CD4-positive, alpha-beta T cell (primary cell): ENCODE measurements at places on chromosomes 2 and 18.

- DNase-seq = no peak
Measured at GRCh38 chr18:49032189-49032584, 81.4 kb upstream of the SMAD7 start.

GRCh38 chr2:85265304-85265703 lies 62.5 kb downstream of the TGOLN2 start:
- DNase-seq = no peak

DNA sequence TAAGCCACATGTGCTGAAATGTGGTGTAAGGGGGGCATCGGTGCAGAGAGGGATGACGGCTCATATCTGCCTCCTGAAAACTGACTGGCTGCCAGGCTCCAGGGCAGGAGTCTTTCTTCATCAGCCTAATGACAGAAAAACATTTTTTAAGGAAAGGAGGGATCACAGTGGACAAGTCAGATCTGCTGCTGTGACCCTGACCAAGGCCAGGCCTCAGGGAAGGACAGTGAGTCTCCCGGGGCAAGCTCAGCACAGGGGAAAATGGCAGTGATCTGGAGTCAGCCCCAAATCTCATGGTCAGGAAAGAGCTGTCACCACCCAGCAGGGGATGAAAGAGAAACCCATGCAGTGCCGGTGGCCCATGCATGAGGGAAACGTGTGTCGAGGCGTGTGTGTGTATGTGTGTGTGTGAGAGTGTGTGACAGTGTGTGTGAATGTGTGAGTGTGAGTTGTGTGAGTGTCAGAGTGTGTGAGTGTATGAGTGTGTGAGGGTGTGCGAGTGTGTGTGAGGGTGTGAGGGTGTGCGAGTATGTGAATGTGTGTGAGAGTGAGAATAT lies 134.5 kb downstream of the INHBB start:
- no peak for DNase-seq

DNA sequence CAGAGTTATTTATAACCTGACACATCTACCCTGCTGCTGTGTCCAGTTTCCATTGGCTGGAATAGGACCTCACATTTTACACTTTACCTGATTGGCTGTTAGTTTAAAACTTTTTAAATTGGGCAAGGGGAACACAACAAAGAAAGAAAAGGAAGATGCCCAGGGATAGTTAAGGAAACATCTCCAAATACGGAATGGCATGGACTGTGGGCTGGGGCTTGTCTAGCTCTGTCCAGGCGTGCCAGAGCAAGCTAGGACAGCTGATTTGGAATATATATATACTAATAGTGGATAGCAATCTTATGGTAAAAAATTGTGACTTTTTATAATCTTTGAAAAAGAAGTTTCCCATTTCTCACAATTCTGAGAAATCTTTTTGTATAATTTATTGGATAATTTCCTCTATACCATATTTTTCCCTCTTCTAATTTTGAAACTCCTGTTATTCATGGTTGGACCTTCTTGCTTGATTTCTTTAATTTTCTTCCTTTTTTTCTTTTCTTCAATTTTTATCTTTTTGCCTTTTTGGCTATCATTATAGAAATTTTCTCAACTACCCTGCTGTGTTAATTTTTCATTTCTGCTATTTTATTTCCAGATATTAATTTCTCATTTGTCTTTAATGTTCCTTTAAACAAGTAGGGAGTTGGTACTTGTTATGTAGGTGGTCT lies 55.9 kb downstream of the COMMD1 start:
- DNase-seq = no peak

DNA sequence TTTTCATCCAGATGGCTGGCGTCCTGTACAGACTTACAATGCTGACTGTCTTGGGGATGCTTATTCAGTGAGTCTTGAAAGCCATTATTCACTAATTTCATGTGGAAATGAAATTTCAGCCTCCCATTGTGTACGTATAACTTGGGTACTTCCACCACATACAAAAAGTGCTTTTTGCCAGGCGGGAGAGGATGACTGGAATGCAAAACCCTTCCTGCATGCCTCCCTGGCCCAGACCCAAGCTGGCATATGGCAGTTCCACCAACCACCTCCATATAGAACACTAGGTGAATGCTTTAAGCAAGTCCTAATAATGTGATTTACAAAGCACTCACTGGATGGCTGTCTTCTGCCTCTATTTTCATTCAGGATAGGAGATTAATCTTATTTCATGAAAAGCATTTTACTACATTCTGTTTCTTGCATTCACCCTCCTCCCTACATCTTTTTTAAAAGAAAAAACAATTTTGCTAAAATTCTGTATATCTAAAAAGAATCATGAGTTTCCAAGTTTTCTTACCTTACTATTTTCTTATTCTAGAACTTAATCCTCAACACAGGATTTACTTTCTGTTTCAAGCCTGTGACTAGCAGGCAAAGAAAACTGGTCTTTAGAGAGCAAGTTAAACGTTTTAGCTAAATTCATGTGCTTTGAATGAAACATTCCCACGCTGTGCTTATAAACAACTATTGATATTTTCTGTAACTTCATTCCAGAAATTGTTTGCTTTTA lies 327.6 kb downstream of the NCKAP5 start:
- DNase-seq = no peak

DNA sequence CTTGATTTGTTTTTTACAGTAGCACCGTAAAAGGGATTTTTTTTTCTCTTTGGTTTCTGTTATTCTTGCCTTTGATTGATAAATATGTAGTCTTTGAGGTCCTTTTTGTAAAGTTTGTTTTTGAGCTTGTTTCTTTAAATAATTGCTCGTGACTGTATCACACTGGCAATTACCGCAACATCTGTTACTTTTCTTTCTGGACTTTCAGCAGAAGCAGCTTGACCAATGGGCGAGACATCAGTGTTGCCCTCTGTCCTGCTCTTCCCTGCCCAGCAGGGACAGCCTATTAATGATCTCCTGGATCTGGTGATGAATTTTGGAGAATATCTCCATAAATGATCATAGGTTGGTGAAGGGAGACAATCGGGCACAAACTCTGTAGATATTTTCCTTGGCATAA lies 74.9 kb downstream of the TDRD15 start:
- no peak for DNase-seq

- DNase-seq = peak; percentile 49
Measured at GRCh38 chr2:199739413-199740110, 111.4 kb downstream of the FTCDNL1 start.

- DNase-seq = no peak
Measured at GRCh38 chr2:27806311-27807059, 35.0 kb downstream of the MRPL33 start.

DNA sequence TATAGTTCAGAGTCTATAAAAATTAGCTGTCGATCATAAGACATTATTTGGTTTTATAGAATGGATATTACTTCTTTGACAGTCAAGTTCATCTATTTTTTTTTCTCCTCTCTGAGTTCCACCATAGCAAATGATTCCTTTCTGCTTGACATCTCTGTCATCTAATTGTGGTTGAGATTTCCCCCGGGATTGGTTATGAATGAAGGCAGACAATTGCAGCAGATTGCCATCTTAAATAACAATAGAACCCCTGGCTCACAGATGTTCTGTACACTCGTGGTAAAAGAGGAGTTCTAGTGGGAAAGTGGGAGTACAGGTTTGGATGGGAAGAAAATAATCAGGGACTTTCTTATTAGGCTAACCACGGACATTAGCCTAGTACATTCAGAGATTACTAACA lies 292.1 kb upstream of the NRXN1 start:
- no peak for DNase-seq

DNA sequence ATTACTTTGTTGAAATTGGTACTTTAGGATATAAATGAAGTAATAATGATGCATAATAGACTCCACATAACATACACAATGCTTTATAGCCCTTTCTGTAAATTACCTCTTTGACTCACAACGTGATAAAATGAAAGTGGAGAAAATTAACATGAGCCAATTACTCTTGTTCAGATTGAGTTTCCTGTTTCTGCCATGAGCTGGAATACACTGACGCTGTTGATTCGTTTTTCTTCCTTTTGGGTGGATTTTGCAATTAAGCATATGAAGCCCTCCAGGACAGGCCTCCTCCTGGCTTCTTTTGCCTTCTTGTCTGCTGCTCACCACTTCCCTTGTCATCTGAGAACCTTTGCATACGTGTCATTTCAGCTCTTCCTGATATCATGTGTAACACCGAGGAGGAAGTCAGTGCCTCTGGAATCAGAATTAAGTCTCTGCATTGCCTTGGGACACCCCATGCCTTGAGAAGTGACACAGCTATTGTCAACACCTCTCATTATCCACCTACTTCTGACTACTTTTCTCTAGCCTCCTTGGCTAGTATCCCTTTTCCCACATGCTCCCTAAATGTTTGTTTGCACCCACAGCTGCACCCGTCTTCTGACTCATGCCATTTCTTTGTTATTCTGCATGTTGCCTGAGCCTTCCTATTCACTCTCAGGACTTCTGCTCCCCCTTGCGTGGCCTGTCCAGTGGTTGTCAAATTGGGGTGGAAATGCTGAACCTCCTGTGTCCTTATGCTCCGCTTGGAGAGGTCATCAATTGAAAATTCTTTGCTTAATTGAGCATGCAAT lies 134.1 kb downstream of the FMNL2 start:
- DNase-seq = no peak

- no peak for DNase-seq
Measured at GRCh38 chr2:174024524-174025270, 59.5 kb upstream of the SP3 start.

DNA sequence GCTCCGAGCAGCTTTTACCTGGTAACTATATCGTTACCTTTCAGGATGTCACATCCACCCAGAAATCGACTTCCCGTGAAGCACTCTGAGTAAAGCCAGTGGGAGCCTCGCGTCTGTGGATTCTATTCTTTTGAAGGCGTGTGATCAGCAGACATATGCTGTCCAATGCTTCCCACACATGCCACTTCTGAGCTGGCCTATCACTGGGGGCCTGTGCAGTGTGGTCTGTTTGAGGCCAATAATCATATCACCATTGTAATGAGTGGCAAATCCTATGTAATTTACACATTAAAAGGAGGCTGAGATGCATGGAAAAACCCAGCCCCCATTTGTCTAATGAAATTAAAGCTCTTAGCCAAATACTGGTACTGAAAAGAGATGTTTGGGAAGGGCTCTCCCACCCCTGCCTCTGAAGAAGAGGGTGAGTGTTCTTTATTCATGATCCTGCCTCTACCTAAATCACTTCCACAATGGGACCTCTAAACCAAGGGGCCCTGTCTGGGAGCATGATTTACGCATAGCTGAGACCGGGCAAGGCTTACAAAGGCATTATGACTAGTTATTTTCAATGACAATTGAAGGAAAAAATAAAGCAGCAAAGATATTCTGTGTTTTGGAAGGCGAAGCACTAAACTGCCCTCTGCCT lies 686.8 kb downstream of the ZEB2 start:
- no peak for DNase-seq

DNA sequence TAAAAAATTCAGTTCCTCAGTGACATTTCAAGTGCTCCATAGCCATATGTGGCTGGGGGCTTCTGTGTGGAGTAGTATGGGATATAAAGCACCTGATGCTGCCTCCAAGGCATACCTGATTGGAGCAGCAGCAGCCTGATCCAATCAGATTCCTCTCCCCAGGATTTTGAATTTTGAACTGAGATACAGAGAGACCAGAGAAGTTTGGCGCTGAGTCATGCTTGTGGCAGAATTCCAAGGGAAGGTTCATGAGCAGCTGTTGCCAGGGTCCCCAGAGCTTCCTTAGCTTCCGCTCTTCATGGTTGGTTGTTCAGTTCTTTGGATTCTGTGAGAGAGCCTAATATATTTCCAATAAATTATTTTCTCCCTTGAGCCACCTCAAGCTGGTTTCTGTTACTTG lies 29.0 kb upstream of the CFAP36 start:
- DNase-seq = no peak

GRCh38 chr18:13136056-13136903 lies 82.3 kb upstream of the LDLRAD4 start:
- DNase-seq = peak; percentile 31

- no peak for DNase-seq
Measured at GRCh38 chr2:53770264-53770663, 2.7 kb downstream of the CHAC2 start.

- no peak for DNase-seq
Measured at GRCh38 chr2:152583512-152584229, 133.6 kb downstream of the PRPF40A start.

DNA sequence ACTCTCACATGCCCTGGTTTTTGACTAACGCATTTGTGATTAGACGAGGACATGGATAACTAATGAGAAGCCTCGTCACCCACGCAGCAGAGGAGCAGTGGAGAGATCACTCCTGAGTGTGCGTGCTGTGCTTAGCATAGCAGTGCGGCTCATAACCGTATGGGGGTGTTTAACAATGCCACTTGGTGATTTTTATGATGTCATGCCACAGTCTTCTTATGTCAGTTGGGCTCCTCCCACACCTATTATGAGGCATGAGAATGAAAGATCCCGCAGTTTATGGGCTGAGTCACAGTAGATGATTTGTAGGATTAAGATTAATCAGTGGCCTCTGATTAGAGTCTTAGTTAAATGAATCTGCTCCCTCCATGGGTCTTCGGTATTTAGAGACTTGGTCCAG lies 2.5 kb upstream of the SMIM21 start:
- no peak for DNase-seq

DNA sequence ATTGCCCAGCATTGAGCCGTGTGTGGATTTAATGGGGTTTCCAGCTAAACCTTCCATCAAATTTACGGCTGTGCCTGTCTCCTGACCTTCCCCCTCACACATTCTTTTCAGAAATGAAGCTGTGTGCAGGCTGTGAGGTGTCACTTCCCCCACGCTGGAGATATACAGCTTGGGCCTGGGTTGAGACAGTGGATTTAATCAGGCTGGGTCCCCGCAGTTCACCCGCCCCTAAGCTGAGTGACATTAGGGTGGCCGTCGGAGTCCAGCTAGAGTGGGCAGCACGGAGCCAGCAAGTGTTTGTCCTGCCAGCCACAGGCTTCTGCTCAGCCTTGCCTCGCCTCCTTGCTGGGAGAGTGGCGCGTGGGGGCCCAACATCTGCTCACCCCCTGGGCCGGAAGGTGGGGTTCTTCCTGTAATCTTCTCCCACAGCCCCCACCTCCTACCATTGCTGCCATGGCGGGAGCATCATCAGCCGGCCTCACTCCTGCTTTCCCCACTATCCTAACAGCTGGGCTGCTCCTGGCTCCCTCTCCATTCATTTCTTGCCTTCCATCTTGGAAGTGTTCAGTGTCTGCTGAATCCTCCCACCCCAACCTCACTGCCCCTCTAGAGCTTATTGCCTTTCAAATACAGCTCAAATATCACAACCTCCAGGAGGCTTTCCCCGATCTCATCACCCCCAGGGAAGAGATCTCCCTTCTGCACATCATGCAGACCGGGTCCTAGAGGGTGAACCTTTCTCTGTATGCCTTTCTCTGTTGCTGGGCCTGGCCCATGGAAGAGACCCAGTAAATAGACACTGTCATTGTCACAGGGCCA lies 149.0 kb downstream of the GLI2 start:
- no peak for DNase-seq

DNA sequence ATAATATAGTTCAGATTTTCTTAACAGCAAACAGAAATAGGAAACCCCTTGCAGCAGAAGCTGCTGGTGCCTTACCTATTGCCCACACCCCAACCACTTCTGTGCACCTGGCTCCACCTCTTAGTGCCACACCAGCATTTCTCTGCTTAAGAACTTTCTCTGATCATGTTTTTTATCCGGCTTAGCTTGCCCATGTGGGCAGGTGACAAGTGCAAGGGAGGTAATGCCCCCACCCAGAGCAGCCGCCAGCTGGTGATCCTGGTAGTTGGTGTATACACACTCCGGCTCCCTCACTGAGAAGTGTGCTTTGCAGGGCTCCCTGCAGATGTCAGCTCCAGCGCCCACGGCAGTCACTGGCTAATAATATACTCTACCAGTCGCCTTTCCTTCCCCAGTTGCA lies 126.3 kb downstream of the ALPK2 start:
- no peak for DNase-seq
